Uterine smooth muscle cell (primary cell): ENCODE measurements at places on chromosomes 7 and 10. TPM values are rescaled to one million over a fixed set of nuclear protein-coding genes. Genes with fewer than 3 reads are reported as not detected.

The PODXL gene
- total RNA-seq = 3.2 and 8.6 TPM in 2 replicates

The CDHR1 gene
- total RNA-seq = 0.12 TPM in 1 of 2 replicates, not detected in the other

The FAM24B gene
- 4.2 and 9.0 TPM in 2 replicates for total RNA-seq

The KCP gene
- total RNA-seq = 0.55 and 5.2 TPM in 2 replicates

The GALNT17 gene
- under 0.01 TPM in 1 of 2 replicates, not detected in the other for total RNA-seq

The CTTNBP2 gene
- total RNA-seq = 5.4 and 7.0 TPM in 2 replicates

The MOSPD3 gene
- total RNA-seq = 3.5 and 5.6 TPM in 2 replicates

The SPDYE6 gene
- total RNA-seq = 0.25 TPM in 1 of 2 replicates, not detected in the other

The ADAMTS14 gene
- total RNA-seq = 4.0 and 4.8 TPM in 2 replicates

The OR2AE1 gene
- total RNA-seq = 0.11 and 0.12 TPM in 2 replicates

The CHRM2 gene
- 2.2 and 3.1 TPM in 2 replicates for total RNA-seq

The ACSL5 gene
- total RNA-seq = 0.22 and 0.50 TPM in 2 replicates

The PLAU gene
- 81.5 and 153 TPM in 2 replicates for total RNA-seq

The POMZP3 gene
- 1.8 and 4.7 TPM in 2 replicates for total RNA-seq

The PRR15 gene
- total RNA-seq = 0.22 and 0.87 TPM in 2 replicates

The CBLL1 gene
- total RNA-seq = 13.8 and 14.2 TPM in 2 replicates

The NRG3 gene
- total RNA-seq = under 0.01 TPM in 1 of 2 replicates, not detected in the other

The CYP26A1 gene
- not detected in 2 replicates for total RNA-seq

The ZNF680 gene
- 9.5 and 12.9 TPM in 2 replicates for total RNA-seq

The STX1A gene
- 17.4 and 32.3 TPM in 2 replicates for total RNA-seq

The AKR1C1 gene
- 72.2 and 86.1 TPM in 2 replicates for total RNA-seq

The TBXAS1 gene
- 0.62 TPM in 1 of 2 replicates, not detected in the other for total RNA-seq

The TBX20 gene
- total RNA-seq = under 0.01 TPM in 1 of 2 replicates, not detected in the other

The SAP25 gene
- total RNA-seq = not detected in 2 replicates

The TFR2 gene
- 0.33 and 0.37 TPM in 2 replicates for total RNA-seq

The HPS1 gene
- 25.1 and 36.5 TPM in 2 replicates for total RNA-seq

The MOGAT3 gene
- not detected in 2 replicates for total RNA-seq

The SFRP5 gene
- not detected in 2 replicates for total RNA-seq

The EVX1 gene
- under 0.01 TPM in 1 of 2 replicates, not detected in the other for total RNA-seq

The RAPGEF5 gene
- 0.75 and 1.1 TPM in 2 replicates for total RNA-seq

The KLLN gene
- total RNA-seq = 0.33 and 0.62 TPM in 2 replicates

The KIF11 gene
- total RNA-seq = 15.1 and 59.2 TPM in 2 replicates

The FMC1 gene
- 8.0 and 8.9 TPM in 2 replicates for total RNA-seq

The COL17A1 gene
- total RNA-seq = under 0.01 and 0.33 TPM in 2 replicates

The CCSER2 gene
- 36.0 and 36.9 TPM in 2 replicates for total RNA-seq

The SMARCD3 gene
- total RNA-seq = 25.6 and 35.7 TPM in 2 replicates

The CAPZA2 gene
- total RNA-seq = 158 and 191 TPM in 2 replicates

The RTKN2 gene
- 4.6 and 6.3 TPM in 2 replicates for total RNA-seq

The NKX2-3 gene
- not detected in 2 replicates for total RNA-seq

The ATXN7L1 gene
- 7.9 and 8.2 TPM in 2 replicates for total RNA-seq

The HOGA1 gene
- 0.50 and 0.89 TPM in 2 replicates for total RNA-seq

The GPR22 gene
- total RNA-seq = under 0.01 and 1.1 TPM in 2 replicates

The SLC26A3 gene
- total RNA-seq = not detected in 2 replicates
